T1000 (cell line): ENCODE measurements at places on chromosomes 1 and 21.

DNA sequence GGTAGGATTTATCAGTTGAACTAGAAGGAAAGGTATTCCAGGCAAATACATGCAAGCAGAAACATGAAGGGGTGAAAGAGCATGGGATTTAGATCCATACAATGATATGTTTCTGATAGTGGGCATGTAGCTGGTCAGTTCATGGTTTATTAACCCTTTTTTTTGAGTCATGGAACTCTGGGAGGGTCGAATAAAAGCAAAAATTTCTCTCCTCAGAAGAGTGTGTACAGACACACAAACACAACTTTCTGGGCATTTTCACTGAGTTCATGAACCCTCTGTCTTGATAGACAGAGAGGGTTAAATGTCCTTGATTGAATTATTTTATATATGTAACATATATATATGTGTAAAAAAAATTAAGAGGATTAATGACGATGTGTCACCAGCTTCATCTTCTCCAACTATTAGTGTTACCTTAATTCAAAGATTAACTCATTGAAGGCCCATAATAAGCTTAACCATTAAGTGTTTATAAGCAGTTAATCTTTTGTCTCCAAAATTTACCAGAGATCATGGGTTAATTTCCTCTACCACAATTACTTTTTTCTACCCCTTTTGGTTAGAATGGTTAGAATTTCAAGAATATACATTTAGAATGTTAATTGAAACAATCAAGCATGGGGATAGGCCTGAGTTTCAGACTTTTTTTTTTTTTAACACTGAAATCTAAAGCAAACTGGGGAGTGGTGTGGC, 4.6 kb downstream of the JUN start:
- no peak for DNase-seq

DNA sequence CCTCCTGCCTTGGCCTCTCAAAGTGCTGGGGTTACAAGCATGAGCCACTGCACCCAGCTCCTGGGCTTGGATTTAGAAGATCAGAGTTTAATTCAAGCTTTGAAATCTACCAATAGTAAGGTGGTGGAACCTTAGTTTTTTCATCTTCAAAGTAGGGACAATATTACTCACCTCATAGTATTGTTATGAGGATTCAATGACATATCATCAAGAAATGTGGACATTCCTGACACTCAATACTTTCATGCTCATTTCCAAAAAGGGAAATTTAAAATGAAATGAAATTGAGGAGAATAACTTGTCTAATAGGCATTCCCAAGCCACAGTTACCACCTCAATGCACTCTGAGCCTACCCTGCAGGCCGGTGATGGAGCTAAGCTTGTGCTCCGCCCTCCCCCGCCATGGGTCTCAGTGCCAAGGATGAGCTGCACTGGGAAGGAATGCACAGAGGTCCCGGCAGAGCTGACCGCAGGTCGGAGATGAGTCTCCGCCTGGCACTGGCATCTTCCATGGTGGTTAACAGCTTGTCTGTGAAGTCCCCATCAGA, 56.5 kb upstream of the BCAR3 start:
- peak; percentile 88 for DNase-seq

GRCh38 chr1:189623336-189623735, 854.3 kb downstream of the BRINP3 start:
- DNase-seq, result no peak

DNA sequence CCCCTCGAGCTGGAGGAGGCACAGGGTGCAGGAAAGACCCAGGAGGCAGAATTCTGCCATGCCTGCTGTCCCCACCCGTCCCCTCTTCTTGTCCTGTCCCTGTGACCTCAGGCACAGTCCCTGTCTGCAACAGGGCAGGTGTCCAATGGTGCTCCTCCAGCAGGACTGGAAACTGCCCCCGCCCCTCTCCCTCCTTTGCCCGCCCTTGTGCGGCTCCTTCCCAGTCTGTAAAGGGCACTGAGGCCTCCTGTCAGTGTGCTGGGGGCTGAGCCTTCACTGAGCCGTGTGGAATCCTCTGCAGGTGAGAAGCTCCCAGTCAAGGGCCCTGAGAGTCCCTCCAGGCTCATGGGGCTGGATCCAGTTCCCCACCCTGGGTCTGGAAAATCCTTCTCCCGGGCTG, 28.9 kb downstream of the PRDM16 start:
- DNase-seq, result no peak

- DNase-seq, result no peak
These were observed 4.6 kb upstream of the BTG2 start for GRCh38 chr1:203300441-203301330.

DNA sequence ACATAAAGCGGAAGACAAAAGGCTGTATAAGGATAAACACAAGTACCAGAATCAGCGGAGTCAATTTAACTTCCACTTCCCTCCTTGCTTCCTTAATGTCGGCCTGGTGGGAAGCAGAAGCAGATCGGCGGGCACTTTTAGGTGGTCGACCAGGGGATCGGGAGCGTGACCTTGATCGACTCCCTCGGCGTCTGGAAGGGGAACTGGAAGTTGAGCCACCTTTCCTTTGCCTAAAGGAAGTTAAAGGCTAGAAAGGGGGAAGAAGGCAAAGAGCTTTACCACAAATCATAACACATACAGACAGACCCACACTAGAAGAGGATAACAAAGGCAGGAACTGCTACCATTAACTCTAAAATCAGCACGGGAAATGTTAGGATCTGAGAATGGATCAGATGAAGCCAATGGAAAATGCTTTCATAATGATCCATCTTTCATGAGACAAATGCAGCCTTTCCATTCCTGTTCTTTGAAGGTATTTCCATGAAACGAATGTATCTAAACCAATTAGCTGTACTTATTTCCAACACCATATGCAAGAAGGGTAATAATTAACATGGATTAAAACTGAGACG, 5.7 kb downstream of the LBR start:
- no peak for DNase-seq

DNA sequence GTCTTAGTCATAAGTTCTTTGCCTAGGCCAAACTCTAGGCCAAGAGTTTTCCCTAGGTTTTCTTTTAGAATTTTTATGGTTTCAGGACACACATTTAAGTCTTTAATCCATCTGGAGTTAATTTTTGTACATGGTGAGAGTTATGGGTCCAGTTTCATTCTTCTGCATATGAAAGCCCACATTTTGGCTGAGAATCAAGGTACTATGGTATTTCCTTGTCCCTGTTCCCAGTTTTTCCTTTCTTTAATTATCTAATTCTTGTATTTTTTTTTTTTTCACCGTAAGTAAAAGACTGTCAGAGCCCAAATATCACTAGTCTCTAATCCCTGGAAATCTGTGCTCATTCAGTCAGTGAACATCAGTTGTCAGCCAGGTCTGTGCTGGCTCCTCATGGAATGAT, 105.4 kb downstream of the MAP3K21 start:
- no peak for DNase-seq

- DNase-seq, result no peak
These were observed 34.2 kb downstream of the CHD5 start for GRCh38 chr1:6145864-6146410.

- DNase-seq, result no peak
These were observed 36.2 kb downstream of the UBE2G2 start for GRCh38 chr21:44765231-44766013.

DNA sequence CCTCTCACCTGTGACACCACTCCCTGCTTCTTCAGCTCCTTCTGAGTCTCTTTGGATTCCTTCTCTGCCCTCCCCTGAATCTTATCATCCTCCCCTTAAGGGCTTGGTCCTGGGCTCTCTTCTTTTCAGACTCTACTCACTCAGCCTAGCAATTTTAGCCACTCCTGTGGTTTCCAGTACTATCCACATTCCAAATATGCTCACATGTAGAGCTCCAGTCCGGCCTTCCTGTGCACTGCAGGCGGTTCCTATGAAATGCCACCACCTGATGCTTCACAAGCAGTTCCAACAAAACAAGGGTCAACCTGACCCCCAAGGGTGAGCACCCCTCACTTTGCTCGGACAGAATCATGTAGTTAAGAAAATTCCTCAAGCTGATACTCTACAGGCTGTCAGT, 35.9 kb downstream of the MAB21L3 start:
- DNase-seq, result no peak

DNA sequence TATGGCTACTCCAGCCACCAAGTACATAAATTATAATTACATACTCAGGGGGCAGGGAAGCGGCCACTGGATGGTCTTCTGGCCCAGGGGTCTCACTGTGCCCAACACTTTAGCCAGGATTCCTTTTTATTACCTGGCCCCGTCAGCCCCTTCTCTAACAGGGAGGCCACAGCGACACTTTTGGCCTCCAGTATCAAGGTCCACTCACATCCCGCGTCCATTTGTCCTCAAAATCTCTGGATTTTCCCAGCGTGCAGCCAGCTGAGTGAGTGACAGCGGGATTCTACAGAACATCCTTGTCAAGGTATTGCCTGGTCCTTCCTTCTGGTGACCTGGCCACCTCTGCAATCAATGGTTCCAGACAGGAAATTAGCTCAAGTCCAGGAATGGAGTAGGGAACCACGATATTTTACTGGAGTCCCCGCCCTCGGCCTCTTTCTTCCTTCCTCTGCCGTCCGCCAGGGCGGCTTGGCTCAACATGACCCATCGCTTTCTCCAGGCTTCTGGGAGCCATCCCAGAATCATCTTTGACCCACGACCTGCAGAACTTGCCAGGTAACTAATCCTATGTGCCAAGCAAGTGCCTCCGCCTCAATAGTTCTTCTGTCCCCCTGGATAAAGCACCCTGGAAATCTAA, 2.7 kb upstream of the COL6A2 start:
- DNase-seq, result no peak

GRCh38 chr1:62530516-62531154, 66.7 kb upstream of the ANGPTL3 start:
- no peak for DNase-seq

GRCh38 chr1:19439464-19440171, 45.7 kb downstream of the CAPZB start:
- no peak for DNase-seq

DNA sequence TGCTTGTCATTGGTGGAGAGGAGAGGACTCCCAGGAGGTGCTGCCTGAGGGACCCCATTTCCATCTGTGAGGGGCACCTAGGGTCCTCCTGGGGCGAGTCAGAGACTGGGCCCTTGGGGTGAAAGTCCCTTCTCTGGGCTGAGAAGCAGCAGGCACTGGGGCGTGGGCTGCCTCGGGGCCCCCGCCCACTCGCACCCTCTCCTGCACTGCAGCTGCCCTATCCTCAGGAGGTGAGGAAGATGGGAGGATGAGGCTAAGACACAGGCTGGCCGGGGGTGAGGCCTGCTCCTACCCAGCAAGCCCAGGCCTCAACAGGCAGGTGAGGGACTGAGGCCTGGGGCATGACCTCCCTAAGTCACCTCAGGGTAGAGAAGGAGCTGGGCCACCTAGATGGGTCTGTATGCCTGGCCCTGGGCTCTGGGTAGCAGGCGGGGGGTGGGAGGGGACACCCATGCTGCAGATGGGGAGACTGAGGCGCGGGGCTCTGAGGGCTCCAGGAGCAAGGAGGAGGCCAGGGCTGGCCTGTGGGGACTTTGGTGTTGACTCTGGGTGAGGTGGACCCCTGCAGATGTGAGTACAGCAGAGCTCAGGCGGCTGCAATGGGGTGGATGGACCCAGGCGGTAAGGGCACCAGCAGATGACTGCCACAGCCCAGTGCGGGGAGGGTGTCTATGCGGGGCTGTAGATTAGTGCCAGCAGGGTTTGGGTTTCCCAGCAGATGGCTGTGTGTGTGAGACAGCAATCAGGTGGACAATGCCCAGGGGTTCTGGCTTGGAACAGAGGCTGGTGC, 10.4 kb upstream of the ZNF669 start:
- DNase-seq, result no peak

GRCh38 chr1:205137901-205138300, 16.1 kb upstream of the RBBP5 start:
- DNase-seq, result no peak

DNA sequence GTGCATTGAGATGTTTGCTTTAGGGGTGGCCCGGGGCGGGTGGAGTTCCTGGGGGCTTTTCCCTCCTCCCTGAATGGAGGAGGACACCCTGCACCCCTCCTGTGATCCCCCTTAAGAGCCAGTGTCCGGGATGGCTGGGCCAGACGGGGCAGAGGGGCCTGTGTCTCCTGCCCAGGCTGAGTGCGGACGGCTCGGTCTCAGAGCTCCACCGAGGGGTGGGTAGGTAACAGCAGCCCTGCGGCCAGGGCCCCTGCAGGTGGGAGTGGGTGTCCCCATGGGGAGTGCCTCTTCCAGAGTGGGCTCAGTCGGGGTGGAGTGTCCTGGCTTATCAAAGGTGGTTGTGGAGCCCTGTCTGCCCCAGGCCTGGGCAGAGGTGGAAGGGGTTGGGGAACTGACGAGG, 23.1 kb downstream of the TP73 start:
- DNase-seq, result no peak

DNA sequence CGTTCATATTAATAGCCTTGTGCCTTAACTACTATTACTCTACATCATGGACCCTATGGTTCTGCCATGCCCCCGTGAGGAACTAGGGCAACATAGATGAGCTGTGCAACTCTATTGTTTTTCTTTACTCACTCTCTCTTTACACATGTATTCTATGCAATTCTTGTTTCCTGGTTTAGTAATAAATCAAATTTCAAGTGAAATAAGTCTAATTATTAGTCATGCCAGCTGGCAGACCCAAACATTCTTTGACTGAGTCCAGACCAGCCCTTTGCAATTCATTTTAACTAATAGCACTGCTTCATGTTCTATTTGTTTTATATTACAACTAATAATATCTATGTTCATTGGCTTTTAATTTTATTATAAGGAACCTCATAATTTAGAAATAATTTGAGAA, 789.3 kb upstream of the ADAMTS5 start:
- DNase-seq, result no peak

- no peak for DNase-seq
These were observed at the start of gene RAP1GAP for GRCh38 chr1:21669258-21670058. RAP1GAP (minus strand) TSS chr1:21669357; CDS start chr1:21620032, 49,325 bp downstream.

DNA sequence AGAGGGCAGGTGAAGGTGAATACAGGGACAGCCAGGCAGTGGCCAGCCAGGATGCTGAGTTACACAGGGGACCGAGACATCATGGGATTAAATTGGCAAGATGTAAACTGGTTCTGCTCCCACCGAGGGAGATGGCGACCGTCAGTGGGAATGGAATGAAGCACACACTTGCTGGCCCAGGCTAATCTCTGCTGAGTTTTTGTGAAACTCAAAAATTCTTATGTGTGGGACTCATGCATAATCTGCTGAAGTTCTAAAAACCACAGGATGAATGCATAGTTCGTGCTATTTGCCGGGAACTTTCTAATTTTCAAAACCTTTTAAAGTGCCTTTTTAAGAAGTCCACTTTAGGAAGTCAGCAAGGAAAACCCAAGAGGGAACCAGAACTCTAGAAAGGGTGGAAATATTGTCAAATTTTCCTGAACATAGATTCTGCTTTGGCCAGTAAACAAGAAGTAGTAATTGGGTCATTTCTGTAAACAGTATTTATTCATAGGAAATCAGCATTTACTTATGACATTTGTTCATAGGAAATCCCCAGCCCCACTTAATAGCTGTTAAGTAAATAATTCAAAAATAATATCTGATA, 85.4 kb upstream of the ROR1 start:
- DNase-seq, result no peak

DNA sequence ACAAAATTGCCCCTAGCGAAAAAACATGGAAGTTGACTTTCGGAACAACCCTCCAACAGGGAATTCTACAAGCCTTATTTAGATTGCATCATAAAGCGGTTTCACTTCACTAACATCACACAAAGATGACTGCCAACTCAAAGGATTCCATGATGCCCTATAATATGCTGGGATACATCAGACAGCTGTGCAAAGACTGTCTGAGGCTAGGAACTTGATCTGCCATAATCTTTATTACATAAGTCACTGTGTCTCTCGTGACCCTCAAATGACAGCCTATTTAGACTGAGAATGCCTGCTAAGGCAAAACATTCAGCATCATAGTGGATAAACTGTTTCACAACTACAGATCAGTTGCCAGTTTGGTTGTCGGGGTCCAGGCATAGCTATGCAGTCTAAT, 23.8 kb downstream of the FH start:
- DNase-seq, result no peak

- no peak for DNase-seq
These were observed 42.1 kb upstream of the LEPR start for GRCh38 chr1:65378247-65378946.
